ENCODE measurements at places on chromosomes 12 and 14. TPM values are rescaled to one million over a fixed set of nuclear protein-coding genes. Genes with fewer than 3 reads are reported as not detected.

DNA sequence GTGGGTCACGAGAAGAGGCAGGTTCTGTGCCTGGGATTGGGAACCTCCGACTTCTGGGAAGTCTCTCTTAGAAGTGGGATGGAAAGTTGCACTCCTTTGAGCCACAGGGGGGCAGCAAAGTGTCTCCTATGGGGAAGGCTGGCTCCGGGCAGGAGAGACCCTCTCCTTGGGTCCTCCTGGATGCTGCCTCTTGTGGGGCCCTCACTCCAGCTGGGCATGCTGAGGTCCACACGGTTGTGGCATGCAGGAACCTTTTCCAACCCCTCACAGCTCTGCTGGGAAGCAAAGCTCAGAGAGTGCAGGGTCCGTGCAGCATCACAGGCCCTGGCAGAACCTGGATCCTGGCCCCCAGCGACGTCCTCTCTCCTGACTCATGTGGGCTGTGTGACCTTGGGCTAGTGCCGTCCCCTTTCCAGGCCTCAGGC is 17.4 kb downstream of the SDSL start:
- peak; percentile 31 for DNase-seq

- no peak for DNase-seq
These were observed 635.7 kb upstream of the FLRT2 start for GRCh38 chr14:84894254-84894653.

Gene NAV3
- total RNA-seq = 98.3 TPM

- DNase-seq = peak; percentile 90
These were observed 196.2 kb upstream of the ARHGAP5 start for GRCh38 chr14:31880935-31881334.

GRCh38 chr12:123512838-123513665 is 20.5 kb downstream of the RILPL1 start:
- no peak for DNase-seq

Gene PLA2G1B
- not detected for total RNA-seq

- DNase-seq = peak; percentile 37
These were observed 1.8 kb downstream of the CCDC85C start for GRCh38 chr14:99602054-99602787.

Gene PIP4K2C
- 14.4 TPM for total RNA-seq

Gene SMIM41
- not detected for total RNA-seq

Gene OTX2
- total RNA-seq = not detected

GRCh38 chr12:109169262-109169661 is 52.9 kb downstream of the ACACB start:
- no peak for DNase-seq

Gene NOVA1
- 0.90 TPM for total RNA-seq

DNA sequence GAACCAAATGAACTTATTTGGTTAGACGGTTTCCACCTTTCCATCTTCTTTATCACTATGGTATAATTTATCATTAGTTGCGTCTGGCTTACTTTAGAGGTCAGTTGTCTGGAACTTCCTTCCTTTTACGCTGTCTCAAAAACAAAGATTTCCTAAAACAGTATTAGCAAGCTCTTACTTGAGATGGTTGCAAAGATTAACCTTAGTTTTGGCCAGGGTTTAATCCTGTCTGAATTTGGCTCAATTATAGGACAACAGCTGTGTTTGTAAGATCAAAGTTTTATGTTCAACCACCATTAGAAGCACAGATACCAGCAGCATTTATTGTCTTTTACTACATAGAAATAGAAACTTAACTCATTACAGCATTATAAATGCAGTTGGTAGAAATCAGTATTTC is 7.9 kb upstream of the WASHC3 start:
- DNase-seq = no peak

Gene CLEC2B
- total RNA-seq = 0.56 TPM

- DNase-seq = peak; percentile 96
These were observed 20.1 kb downstream of the TPCN1 start for GRCh38 chr12:113241191-113242025.

Gene HRK
- total RNA-seq = not detected

Gene MYF6
- total RNA-seq = not detected

DNA sequence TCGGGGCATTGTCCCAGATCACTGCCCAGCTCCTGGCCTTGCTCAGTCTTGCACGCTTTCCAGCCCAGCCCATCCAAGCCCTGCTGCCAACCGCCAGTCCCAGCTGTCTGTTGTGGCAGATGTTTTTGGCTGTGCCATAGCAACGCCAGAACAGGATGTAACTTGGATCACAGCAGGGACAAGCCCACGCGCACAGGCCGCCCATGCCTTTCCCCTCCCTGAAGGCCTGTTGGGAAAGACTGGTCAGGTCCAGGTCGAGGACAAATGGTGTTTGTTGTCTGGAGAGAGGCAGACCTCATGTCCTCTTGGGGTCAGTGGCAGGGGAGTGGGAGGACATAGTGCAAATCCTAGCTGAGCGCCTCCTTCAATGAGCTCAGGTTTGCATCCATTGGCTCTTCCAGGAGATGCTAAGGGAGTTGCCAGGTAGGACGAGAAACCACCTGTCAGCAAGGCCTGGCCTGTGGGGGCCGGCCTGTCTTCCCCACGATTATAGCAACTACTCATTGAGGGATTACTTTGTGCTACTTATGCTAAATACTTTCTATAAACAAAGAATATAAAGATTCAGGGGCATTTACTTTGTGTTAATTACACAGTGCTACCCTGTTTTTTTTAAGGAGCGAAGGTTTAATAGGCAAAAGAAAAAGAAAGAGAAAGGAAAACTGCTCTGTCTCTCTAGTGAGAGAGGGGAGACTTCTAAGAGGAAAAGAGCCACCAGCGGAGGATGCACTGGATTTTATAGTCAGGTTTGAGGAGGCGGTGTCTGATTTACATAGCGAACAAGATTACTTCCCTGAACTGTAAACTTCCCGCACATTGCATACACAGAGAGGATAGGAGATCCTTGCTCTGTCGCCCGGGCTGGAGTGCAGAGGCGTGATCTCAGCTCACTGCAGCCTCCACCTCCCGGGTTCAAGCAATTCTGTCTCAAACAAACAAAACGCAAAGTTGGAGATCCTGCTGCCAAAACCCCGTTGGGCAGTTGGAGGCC is 42.8 kb upstream of the CORO1C start:
- peak; percentile 68 for DNase-seq

- no peak for DNase-seq
These were observed 32.9 kb downstream of the NIN start for GRCh38 chr14:50798048-50798421.

GRCh38 chr12:57127726-57128518 is at the start of gene LRP1:
TSS of gene LRP1 (plus strand) at chr12:57128483. CDS start at chr12:57128965, 482 bp downstream.
- DNase-seq = peak; percentile 82

- DNase-seq = no peak
These were observed 35.5 kb downstream of the PLXNC1 start for GRCh38 chr12:94183708-94184379.

Gene CD163
- total RNA-seq = not detected

DNA sequence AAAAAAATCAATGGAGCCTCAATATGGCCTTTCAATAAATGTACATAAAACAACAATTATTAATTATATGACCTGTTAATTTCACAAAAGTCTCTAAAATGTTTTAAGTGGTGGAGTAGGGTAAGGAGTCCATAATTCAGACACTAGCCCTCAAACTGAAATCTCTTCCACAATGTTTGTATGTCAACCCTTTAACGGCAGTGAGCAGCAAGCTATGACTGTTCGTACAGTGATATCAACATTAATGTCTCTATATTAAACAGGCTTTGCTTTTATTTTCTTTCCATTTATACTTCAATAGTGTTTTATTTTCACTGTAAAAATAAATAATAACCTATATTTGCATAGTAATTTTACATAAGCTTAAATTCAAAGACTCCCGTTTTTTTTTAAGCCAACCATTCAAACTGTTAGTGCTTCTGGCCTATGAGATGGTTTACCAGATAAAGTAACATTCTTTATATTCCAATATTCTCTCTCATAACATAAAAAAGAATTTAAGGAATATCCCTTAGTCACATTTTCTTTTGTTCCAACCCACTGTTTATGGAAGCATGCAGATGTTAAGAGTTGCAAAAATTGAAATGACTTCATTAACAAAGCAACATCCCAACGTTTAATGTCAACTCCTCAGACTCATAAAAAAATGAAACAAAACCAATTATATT is 2.3 kb downstream of the CDK17 start:
- DNase-seq = peak; percentile 57

Gene HOTAIR
- total RNA-seq = not detected

DNA sequence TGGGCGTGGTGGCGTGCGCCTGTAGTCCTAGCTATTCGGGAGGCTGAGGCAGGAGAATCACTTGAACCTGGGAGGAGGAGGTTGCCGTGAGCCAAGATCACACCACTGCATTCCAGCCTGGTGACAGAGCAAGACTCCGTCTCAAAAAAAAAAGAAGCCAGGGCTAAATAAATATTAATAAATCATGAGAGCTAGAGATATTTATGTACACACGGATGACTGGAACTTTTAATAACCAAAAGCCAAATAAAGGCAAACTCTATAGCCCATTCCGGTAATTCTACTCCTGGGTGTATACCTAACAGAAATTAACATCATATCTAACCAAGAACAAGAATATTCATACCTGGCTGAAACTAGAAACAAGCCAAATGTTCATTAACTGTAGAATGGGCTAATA is 7.7 kb upstream of the TRAFD1 start:
- DNase-seq = no peak

DNA sequence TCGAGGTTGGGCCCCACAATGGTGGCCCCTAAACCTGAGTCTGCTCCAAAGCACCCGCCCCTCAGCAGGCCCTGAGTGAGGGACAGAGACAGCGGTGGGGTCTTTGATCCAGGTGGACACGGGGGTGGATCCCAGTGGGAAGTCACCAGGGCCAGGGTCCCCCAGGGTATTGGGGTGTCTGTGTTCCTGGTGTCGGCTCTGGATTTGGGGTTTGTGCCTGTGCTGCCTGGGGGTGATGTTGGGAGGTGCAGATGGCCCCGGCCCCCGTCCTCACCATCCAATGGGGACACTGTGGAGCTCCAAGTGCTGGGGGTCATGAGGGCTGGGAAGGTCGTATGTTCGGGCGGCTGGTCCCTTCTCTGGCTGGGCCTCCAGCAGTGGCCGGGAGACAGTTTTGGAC is 354.2 kb downstream of the TMEM121 start:
- DNase-seq = no peak

DNA sequence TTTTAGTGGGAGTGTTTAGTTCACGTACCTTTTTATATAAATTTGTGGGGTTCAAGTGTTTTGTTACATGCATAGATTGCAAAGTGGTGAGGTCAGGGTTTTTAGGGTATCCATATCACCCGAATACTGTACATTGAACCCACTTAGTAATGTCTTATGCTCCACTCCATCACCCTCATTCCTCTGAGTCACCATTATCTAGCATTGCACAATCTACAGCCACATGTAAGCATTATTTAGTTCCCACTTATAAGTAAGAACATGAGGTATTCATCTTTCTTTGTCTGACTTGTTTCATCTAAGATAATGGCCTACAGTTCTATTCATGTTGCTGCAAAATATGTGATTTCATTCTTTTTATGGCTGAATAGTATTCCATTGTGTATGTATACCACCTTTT is 583.7 kb upstream of the LRFN5 start:
- peak; percentile 5 for DNase-seq

Gene TAS2R8
- not detected for total RNA-seq

Gene SLC25A21
- total RNA-seq = 0.90 TPM

Gene FGF23
- not detected for total RNA-seq

Gene LHX5
- total RNA-seq = not detected

DNA sequence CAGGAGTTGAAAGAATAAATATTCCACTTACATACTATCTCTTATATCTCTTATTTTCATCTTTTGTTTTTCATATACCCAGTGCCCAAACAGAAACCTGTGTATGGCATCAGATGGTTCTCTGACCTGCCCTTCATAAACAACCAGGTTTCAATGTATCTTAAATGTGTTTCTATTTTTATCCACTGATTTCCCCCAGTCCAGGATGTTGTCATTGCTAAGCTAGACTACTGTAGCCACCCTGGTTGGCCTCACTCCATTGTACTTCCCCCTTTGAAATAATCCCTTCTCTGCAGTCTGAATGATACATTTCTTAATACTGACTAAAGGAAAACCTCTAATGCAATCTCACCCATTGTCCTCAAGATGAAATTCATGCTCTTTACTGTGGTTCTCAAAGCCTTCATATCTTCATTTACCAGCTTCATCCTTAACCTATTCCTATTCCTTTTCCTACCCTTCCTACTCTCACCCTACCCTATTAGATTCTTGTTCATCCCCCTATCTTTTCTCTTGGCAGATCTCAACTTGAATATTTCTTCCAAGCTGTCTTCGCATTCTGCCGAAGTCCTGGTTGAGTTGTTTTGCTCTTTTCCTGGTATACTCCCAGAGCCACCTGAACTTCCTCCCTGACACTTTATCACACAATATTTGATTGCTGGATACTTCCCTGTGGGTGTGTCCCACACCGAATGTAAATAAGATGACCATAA is 312.4 kb downstream of the FOXG1 start:
- DNase-seq = no peak

Gene GLIPR1L2
- total RNA-seq = not detected

Gene DBX2
- total RNA-seq = not detected

Gene RFLNA
- total RNA-seq = not detected

Gene PDZRN4
- total RNA-seq = not detected

DNA sequence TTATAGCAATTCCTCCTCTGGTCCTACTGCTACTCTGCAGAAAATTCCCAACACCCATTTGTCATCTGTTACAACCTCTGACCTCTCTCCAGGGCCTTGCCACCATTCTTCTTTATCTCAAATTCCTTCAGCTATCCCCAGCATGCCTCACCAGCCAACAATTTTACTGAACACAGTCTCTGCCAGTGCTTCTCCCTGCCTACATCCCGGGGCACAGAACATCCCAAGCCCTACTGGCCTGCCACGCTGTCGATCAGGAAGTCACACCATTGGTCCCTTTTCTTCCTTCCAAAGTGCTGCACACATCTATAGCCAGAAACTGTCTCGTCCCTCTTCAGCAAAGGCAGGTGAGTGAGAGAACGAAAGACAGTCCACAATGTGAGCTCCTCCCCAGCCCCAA is 122.1 kb downstream of the TTLL5 start:
- no peak for DNase-seq

DNA sequence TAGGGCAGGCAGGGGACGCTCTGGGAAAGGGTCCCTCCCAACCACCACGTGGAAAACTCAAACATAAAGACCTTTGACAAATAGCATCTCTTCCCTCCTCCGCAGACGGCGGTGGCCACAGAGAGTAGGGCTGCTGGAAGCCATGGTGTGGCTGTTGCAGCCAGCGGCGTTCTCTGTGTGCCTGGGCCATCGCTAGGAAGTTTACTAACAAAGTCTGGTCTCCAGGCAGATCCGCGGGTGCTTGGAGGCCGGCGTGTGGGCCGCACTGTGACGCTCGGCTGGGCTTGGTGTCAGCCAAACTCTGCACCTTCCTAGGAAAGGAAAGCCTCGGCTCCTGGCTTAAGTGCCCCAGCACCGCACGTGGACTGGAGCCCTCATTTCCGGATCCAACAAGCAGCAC is 65.6 kb downstream of the CCDC88C start:
- no peak for DNase-seq

- peak; percentile 29 for DNase-seq
These were observed 147.4 kb upstream of the EGLN3 start for GRCh38 chr14:34098045-34098984.

- DNase-seq = no peak
These were observed 15.1 kb upstream of the NGDN start for GRCh38 chr14:23454445-23454856.

Gene DEGS2
- total RNA-seq = not detected

Gene CRACR2A
- total RNA-seq = 0.54 TPM

Gene TMEM263
- 154 TPM for total RNA-seq

Gene DIABLO
- total RNA-seq = 102 TPM

Gene DYNLL1
- total RNA-seq = 709 TPM

GRCh38 chr12:98291828-98292227 is 223.6 kb upstream of the TMPO start:
- no peak for DNase-seq

Gene SERPINA5
- not detected for total RNA-seq

Gene FOXG1
- not detected for total RNA-seq

GRCh38 chr12:25009496-25010092 is 60.7 kb upstream of the BCAT1 start:
- DNase-seq = no peak

Measured in IMR-90 (cell line).